AG10803 (cell line): ENCODE measurements at places on chromosomes 1 and 21.

GRCh38 chr1:219555031-219555692, 57.7 kb downstream of the ZC3H11B start:
- peak; percentile 8 for DNase-seq

GRCh38 chr1:52769346-52770033, 43.2 kb downstream of the ZYG11B start:
- DNase-seq = no peak

DNA sequence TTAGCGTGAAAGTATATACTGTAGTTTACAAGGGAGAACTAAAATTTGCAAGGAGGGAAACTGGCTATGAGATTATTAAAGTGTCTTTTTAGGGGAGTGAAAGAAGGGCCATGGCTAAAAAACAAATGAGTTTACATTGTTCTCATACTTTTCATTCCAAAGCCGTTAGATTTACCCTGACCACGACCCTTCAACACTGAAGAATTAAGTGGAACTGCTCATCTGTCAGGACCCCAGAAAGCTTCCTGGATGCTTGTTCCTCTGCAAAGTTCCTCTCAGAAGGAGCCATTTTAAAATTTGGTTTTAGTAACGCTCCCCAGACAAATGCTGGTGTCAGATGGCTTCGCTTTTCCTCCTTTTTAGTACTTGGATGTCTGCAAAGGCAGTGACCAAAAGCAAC, 82.7 kb upstream of the ZBTB18 start:
- peak; percentile 36 for DNase-seq

GRCh38 chr1:119943216-119943615, 46.9 kb upstream of the ADAM30 start:
- no peak for DNase-seq

DNA sequence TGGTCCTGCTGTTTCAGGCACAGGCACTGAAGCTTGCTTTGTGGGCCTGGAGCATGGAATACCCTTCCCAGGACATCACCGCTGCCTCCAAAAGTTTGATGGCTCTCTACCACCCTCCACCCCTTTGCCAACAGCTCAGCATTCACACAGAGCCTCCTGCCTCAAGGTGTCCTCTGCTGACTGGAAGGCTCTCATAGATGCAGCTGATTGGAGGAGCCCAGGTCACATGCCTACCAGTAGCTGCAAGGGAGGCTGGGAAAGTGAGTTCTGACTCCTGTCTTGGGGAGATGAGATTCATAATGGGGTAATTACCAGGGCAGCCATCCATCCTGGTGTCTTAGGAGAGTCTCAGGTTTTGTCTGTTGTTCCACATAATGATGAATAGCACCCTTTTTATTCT, 124.8 kb upstream of the GRIK3 start:
- DNase-seq = no peak

DNA sequence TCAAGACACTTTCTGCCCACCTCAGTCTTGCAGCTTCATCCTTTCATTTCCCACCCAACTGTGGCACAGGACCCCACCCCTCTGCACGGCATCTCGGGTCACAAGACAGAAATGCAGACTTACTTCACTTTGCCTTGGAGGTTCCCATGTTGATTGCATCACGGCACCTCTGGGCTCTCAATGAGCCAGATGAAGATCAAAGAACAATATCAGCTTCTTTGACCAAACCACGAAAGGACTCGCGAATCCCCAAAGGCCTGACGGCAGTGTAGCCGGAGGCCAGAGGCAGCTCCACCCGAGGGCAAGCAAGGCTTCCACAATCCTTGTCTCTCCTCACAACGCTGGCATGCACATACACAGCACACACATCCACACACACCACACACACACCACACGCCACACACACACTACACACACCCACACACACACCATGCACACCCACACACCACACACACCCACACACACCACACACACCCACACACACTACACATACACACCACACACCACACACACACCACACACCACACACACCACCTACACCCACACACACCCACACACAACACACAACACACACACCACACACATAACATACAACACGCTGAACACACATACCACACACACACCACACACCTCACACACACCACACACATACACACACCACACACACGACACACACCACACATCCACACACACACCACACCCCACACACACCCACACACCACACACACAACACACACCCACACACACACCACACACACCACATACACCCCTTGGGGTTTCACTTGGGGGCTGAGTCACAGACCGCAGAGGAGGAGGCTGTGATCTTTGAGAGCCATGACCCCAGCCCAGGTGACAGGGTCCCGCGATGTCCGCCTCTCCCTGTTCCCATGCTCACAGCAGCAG, 35.8 kb downstream of the UBASH3A start:
- no peak for DNase-seq

GRCh38 chr1:31906557-31906956, 31.6 kb downstream of the PTP4A2 start:
- no peak for DNase-seq

DNA sequence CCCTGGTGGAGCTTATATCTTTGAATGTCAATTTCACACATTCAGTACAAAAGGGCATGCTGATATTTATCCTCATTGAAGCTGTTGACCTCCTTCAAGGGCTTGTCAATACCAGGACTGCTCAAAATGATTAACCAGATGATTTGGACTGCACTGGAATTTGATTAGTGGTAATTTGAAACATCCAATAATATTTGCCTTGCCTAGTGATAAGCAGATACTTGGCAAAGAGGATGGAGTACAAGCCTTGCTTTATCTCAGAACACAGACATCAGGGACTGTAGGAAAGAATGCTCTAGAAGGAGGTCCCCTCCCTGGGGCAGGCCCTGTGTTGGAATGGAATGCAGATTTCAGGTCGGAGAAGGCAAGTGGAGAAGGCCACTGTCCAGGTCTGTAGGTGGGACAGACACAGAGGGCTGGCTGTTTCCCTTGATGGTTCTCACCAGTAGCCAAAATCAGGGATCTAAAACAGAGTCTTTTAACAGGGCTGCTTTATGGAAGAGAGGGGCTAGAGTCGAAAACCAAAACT, 64.8 kb upstream of the ZNF648 start:
- DNase-seq = no peak

- no peak for DNase-seq
Measured at GRCh38 chr1:58849551-58849950, 65.7 kb upstream of the JUN start.

DNA sequence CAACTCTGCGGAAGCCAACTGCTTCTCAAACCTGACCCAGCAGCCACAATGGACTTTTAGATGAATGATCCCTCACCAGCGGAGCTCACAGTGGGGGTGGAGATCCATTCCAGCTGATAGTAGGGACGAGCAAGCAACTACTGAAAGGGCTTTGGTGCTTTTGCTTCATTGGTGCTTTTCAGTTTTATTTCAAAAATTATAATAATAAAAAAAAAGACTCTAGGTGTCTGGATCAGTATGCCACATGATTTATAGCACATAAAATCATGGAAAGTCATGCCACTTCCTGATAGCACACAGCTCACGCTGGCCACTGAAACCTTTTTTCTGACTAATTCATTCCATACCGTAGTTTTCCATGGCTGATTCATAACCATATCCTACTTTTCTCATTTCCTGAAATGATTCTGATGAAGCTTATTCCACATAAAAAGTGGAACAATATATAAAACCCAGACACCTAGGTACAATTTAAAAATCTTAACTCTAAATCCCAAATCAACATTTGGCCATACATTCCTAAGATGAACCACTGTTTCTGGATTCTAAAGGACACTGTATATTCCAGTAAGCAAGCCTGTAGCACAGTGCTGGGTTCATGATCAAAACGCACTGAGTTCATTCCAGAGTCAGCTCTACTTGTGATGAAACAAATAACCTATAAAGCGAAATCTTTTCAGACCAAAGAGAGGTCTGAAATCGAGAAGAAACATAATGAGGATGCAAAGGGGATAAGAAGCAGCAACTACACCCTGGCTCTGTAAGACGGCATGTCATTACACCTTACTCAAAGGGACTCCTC, 41.3 kb upstream of the KCNE1 start:
- peak; percentile 80 for DNase-seq

DNA sequence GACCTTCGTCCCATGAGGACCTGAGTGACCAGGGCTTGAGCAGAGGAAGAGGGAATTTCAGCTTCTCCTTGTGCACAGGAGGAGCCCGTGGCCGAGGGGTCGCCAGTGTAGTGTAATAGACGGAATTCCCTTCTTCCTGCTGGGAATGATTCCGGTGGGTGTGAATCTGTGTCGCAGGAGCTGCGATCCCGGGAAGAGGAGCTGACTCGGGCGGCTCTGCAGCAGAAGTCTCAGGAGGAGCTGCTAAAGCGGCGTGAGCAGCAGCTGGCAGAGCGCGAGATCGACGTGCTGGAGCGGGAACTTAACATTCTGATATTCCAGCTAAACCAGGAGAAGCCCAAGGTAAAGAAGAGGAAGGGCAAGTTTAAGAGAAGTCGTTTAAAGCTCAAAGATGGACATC, 34.4 kb downstream of the MAP3K21 start:
- no peak for DNase-seq

DNA sequence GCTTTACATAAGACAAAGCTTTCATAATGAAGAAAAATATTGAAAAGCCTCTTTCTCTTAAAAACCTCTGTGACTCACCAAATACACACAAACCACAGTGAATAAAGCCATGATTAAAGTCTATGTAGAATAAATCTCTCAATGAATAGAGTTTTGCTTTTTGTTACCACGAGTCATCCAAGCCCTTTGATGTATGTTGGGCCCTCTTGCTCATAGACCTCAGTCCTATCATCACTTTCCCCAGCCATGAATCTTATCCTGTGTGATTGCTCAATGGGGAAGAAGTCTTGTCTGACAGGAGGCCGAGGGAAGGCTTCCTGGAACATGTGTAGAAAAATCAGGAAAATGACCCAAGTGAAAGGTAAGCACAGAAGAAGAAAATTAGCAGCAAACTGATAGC, 60.8 kb downstream of the NGF start:
- peak; percentile 97 for DNase-seq

DNA sequence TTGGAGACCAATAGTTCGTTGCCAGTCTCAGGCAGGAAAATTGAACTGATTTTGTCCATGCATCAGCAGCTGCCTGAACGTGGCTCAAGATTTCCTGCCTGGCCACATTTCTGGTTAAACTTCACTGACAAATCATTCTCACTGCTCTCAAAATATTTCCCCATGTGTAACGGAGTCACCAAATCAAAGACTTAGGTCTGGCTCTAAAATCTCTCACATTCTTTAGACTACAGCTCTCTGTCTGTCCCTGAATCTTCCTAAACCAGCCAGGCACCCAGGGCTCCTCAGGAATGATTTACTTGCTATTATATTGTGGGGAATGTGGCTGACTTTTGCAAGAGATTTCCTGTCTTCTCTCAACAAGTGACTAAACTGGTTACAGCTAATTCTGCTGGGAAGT, 49.2 kb upstream of the GJA8 start:
- DNase-seq = peak; percentile 93

DNA sequence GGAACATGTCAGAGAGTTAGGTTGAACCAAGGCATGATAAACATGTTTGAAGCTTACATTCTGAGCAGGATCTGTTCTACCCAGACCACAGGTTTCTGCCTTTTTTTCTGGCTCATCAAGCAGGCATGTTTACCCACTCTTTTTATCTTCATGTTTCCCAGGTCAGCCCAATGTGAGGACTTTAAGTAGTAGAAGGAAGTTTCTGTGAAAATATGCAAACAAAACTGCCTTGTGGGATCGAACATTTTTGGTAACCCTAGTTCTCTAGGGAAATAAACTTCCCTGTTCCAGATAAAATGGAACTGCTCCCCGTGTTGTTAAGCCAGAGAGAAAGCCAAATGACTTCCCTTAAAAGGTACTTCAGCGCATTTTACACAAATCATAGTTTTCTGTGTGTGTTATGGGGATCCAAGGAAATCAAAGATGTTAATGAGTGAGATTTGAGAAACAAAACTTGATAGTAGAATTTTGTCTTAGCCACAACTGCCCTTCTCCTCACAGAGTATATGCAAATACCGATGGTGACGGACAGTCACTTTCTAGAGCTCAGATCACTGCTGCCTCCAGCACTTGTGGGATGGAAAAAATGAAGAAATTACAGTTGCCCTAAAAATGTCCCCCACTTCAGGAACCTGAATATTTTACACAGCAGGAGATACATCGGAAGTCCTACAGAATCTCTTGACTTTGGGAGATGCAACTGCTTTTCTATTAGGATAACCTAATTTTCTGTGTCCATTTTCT, 765 bp upstream of the HIPK1 start:
- peak; percentile 59 for DNase-seq

DNA sequence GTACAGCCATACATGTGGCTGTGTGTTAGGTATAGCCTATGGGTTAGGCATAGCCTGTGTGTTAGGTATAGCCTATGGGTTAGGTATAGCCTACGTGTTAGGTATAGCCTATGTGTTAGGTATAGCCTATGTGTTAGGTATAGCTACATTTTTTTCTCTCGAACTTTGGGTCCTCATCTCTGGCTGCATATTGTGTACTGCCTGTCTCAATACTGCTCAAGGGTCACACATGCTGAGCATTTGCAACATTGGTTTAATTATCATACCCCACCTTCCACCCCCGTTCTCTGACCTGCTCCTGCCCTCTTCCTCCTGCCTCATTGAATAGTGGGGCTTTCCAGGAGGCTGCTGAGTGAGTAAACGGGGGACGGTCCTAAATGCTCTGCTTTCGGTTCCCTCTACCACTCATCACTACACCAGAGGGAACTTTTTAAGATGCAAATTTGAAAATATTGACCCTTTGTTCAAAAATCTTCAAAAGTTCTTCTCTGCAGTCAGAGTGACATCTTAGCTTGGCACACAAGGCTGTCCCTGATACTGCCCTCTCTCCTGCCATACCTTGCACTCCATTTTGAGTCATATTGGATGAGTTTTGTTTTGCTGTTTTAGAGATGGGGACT, 17.8 kb downstream of the OR2B11 start:
- no peak for DNase-seq

GRCh38 chr1:116908820-116909511, 750 bp upstream of the PTGFRN start:
- no peak for DNase-seq

GRCh38 chr1:79617777-79618176, 611.2 kb upstream of the ADGRL4 start:
- DNase-seq = no peak

- DNase-seq = peak; percentile 27
Measured at GRCh38 chr1:77283701-77284425, 2.0 kb downstream of the AK5 start.

DNA sequence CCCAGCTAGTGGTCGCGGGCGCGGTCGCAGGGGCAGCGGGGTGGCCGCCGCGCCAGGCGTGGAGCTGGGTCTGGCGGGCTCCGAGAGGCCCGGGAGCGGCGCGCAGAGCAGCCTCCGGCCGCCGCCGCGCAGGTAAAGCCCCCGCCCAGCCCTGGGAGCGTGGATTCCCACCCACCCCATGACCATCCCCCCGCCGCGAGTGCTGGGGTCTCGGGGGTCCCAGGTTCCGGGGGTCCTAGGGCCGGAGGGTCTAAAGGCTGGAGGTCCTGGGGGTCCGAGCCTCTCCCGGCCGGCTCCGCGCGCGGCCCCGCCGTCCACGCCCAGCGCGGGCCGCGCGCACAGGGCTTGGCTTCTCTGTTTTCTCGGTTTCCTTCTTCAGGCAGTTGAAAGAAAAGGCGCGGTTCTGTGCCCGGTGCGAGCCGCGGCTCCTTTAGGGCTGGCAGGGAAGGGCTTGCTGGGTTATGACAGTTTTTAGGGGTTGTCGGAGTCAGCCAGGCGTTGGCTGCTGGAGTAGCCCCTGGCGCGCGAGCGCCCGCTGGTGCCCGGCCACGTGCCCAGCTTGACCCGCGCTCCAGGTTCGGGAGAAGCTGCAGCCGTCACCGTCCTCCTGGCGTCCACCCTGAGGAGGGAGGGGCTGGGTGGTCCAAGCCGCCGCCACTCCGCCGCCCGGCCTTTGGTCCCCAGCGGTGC, 359 bp downstream of the LRRC3 start:
- peak; percentile 25 for DNase-seq

GRCh38 chr1:245188403-245188802, 33.6 kb downstream of the KIF26B start:
- DNase-seq = no peak

- DNase-seq = no peak
Measured at GRCh38 chr1:213380865-213381264, 329.8 kb downstream of the RPS6KC1 start.
